ENCODE measurements at places on chromosomes 4 and X.

DNA sequence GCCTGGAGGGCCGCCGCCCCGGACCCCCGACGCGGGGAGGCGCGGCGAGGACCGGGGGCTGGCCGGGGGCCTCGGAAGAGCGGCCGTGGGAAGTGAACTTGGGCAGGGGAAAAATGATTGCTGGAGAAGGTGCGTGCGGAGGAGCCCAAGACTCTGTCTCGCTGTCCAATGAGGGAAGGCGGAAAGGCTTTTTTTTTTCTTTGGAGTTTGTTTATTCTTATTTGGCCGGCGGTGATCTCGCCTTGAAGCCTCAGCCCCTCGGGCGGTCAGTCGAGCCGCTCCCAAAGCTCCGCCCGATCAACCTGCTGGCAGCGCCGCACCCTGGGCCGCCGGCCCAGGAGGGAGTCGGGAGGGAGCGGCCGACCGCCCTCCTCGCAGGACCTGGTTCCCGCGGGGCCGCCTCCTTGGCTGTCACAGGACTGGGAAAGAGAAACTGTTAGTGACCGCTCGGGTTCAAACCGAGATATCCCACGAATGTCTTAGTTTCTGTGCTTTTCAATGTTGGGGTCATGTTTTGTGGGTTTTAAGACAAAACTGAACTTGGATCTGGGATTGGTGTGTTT, 2.5 kb downstream of the CPEB2 start:
- no peak for DNase-seq

DNA sequence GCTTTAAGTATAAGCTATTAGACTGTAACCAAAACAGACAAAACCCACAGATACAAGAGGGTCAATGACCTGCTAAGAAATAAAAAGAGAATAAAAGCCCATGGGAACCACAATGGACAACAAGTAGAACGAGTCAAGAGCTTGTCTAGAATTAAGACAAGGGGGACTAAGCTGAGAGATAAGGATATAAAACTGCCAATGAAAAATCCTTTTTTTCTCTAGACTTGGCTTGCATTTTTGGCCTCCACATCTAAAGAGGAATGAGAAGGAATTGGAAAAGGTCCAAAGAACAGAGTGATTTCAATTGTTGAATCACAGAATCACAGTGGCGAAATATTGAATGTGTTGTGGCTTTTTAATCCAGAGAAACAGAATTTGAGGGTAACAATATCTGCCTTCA, 135.7 kb downstream of the QDPR start:
- no peak for DNase-seq

DNA sequence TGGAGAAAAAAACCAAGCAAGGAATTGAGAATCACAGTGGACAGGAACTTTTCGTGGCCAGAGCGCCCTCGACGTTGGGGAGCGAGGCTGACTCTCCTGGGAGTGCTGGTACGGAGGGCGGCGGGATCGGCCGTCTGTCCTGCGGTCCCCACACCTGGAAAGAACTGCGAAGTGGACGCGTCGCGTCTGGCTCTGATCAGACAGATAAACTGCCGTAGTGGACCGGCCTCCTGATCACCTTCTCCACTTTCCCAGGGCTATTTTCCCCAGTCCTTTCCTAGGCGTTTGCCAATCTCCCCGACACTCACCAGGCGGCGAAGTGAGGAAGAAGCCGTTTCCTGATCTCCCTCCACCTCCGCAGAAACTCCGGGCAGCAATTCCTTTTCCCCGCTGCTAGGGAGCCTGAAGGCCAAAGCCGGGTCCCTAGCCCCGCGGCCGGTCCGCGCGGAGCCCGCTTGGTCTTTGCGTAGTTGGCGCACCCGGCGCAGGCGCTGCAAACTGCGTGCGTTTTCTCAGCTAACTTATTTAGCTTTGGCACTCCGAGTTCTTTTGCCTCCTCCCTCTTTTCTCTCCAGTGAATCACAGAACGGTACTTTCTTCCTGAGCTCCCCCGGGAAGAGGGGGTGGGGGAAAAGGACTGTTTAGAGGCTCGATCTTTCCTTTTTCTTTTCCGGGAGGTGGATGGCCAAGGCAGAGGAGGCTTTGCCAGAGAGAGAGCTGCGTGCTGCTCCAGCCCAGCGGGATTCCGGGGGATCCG, at the start of gene ARSJ:
ARSJ (minus strand) TSS at position 500 of the 757 bp plus-strand sequence. CDS start 813 bp downstream, outside the sequence.
- no peak for DNase-seq

DNA sequence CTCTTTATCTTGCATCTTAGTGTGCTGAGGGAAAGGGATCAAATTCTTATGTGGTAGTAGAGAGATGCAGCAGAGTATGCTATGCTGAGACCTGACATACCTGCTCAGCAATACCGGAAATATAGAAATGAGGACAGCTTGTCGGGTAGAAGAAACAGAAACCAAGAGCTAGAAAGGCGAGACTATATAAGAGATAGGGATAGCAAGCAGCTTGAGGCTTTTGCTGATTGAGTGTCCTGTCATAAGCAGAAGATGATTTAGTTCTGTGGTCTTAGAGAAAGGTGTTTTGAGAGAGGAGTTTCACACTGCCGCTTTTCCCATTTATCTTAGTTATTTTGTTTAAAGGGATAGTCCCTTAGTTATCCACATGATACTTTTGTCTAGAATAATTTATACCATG, 31.7 kb downstream of the USP9X start:
- DNase-seq = no peak

- DNase-seq = no peak
Observed at GRCh38 chrX:149711545-149712236, at the start of gene MAGEA11. Gene MAGEA11, plus strand, starts transcription at chrX:149712060. Its CDS starts 1,100 bp downstream, at chrX:149713160.

GRCh38 chr4:156476359-156476758, 495.2 kb downstream of the PDGFC start:
- no peak for DNase-seq

DNA sequence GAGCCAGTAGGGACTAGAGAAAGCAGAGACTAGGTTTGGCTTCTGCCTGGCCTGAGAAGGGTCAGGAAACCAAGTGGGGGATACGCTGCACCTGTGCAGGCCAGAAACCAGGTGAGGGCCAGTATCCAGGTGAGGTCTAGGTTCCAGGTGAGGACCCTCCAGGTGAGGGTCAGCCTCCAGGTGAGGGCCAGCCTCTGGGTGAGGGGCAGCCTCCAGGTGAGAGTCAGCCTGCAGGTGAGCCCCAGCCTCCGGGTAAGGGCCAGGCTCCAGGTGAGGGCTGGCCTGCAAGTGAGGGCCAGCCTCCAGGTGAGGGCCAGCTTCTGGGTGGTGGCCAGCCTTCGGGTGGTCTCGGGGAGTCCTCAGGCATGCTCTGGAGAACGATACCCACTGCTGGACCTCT, 238.8 kb downstream of the USP46 start:
- no peak for DNase-seq

GRCh38 chr4:95220205-95221175, 328.3 kb downstream of the UNC5C start:
- no peak for DNase-seq

GRCh38 chr4:68576272-68577125, at the start of gene UGT2B17:
Gene UGT2B17, minus strand, starts transcription at chr4:68576322. Its CDS starts 7,838 bp downstream, at chr4:68568484.
- DNase-seq = no peak

- DNase-seq = no peak
Observed at GRCh38 chrX:115584696-115585095, 23.7 kb downstream of the PLS3 start.

- no peak for DNase-seq
Observed at GRCh38 chr4:168269896-168270295, 48.7 kb downstream of the DDX60 start.

DNA sequence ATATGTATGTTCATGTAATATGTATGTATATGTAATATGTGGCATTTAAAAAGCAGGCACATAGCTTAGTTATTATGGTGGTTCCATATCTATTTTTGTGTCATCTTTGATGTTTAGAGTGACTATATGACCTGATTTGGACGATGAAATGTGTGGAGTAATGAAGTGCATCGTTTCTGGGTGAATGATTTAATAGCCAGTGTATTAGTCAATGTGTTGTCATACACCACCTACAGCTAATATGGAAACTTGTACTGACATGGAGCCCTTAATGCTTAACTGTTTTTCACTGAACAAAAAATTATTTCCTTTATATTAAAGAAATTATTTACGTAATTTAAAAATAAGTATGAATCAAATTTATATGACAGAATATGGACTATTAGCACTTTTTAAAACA, 292.3 kb upstream of the FSTL5 start:
- no peak for DNase-seq

DNA sequence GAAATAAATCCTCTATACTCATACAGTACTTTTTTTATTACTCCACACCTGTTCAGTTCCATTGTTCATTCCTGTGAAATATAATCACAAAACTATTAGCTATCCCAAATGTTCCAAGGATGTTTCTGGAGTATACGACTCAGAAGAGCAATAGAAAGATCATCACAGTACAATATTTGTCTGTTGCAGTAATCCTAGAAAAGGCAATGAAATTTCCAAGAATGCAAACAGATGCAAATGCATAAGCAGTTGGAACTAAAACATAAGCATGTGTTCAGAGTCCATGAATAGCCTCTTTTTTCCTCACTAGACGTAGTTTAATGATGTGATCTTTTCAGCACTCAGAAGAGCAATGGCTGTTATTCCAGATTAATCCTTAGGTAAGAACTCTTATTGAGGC, 55.2 kb downstream of the RTL3 start:
- no peak for DNase-seq

DNA sequence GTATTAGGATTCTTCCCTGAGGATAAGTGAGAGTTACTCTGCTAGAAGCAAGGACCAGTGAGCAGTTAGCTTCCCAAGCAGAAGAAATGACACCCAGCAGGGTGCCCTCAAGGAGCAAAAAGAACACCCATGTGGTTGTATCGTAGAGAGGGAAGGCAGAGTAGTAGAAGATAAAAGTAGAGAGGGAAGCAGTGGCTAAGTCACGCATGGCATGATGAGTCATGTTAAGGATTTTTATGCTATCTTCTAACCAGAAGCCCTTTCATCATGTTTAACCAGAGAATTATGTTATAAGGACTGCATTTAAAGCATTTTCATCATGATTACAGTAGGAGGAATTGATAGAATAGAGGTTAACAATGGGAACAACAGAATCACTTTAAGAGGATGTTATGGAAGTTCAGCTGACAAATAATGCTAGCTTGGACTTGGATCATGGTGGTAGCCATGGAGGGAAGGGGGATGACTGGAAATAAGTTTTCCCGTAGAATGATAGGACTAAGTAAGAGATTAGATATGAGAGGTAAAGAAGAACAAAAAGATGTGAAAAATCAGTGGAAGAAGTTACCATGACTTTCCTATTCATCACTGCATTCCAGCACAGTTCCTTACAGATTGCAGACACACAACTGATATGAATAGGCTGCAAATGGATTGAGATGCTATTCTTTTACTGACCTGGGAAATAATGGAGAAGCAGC, 383.5 kb upstream of the INTU start:
- no peak for DNase-seq

DNA sequence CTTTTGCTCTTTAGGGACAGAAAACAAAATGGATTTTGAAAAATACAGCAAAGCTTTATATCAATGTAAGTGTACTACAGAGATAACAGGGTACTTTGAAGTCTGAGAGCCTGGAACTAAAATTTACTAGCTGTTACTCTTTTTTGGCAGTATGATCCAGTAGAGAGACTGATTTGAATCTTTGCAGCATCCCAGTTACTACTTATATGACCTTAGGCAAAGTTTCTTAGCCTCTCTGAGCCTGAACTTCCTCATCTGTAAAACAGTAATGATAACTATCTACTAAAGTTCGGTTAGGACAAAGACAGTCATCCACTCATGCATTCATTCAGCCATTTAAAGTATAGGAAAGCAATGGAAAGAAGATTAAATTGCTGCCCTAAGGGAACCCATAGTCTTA, 10.1 kb downstream of the BRWD3 start:
- DNase-seq = no peak

- no peak for DNase-seq
Observed at GRCh38 chrX:30948051-30948450, 59.0 kb upstream of the TAB3 start.

GRCh38 chrX:70411475-70411874, 11.6 kb upstream of the GDPD2 start:
- no peak for DNase-seq

DNA sequence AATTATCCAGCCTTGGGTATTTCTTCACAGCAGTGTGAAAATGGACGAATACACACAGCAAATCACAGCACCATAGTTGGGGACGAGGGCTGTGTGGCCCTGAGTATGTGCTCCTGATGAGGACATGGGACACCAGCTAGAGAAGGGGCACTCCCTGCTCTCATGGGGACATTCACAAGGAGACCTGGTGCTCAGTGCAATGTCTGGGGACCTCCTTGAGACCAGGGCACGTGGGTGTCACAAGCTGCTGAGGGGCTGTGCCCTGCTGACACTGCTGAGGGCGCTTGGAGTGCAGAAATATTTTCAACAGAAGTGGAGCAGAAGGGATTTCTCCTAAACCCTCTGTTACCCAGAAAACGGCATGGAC, 65.4 kb downstream of the TRMT44 start:
- no peak for DNase-seq

DNA sequence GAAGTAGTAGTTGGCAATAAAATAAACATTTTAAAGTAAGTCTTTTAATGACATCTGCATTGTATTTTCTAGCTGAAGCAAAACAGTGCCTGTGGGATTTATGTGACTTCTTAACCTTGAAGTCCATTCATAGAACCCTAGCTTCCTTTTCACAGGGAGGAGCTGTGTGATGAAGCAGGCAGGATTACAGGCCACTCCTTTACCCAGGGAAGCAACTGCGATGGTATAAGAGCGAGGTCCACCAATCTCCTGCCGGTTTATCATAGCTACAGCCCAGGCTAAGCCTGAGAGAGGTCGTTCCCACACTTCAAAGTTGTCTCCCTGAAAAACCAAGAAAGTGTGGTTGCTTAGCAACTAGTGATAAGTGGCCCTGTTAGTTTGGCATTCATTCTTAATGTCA, 7.0 kb downstream of the RPL36A start:
- DNase-seq = no peak

- no peak for DNase-seq
Observed at GRCh38 chr4:144574000-144574399, 72.0 kb upstream of the HHIP start.

DNA sequence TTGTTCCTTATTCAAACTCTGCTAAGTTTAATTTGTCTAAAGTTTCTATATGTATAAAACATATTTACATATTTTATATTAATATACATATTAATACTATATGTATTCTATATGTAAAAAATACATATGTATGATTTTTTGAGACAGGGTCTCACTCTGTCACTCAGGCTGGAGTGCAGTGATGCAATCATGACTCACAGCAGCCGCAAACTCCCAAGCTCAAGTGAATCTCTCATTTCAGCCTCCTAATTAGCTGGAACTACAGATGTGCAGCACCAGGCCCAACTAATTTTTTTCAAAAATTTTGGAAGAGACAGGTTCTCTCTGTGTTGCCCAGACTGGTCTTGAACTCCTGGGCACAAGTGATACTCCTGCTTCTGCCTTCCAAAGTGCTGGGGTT, 684.9 kb downstream of the TRAM1L1 start:
- no peak for DNase-seq

DNA sequence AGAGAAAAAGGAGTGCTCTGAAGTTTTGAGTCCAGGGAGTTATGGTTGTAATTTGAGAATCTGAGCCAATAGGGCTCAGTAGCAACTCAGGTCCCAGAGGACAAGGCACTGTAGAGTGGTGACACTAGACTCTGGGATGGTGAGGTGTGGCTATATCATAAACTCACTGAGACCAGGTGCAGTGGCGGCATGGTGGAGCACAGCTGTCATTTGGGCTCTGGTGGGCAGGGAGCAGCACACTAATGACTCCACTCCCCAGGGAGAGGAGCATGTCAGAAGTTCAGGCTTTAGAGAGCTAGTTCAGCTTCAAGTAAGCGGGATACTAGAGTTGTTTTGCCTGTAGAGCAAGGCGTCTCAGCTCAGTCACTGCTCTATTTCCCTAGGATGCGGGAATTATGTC, 165.4 kb upstream of the USP38 start:
- no peak for DNase-seq
